ENCODE measurements at places on chromosomes 2 and 18.

GRCh38 chr2:15624903-15625302 is 33.2 kb downstream of the DDX1 start:
- DNase-seq, result no peak

DNA sequence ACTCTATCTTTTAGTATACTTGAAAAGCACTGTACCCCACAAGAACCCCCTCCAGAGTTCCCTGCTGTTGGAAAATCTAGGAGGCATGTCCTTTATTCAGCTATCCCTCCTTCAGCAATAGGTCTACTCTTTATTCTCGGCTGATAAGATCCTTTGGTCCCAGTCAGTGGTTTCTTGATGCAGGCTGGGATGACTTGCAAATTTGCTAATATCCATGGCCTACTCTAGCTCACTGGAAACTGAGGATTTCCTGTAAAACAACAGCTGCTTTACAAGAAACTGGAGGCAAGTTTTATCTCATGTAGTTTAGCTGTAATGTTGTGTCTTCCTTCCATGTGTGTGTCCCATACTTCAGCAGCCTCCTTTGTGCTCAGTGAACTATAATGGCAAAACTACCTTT is 183.9 kb upstream of the SCN7A start:
- no peak for DNase-seq

DNA sequence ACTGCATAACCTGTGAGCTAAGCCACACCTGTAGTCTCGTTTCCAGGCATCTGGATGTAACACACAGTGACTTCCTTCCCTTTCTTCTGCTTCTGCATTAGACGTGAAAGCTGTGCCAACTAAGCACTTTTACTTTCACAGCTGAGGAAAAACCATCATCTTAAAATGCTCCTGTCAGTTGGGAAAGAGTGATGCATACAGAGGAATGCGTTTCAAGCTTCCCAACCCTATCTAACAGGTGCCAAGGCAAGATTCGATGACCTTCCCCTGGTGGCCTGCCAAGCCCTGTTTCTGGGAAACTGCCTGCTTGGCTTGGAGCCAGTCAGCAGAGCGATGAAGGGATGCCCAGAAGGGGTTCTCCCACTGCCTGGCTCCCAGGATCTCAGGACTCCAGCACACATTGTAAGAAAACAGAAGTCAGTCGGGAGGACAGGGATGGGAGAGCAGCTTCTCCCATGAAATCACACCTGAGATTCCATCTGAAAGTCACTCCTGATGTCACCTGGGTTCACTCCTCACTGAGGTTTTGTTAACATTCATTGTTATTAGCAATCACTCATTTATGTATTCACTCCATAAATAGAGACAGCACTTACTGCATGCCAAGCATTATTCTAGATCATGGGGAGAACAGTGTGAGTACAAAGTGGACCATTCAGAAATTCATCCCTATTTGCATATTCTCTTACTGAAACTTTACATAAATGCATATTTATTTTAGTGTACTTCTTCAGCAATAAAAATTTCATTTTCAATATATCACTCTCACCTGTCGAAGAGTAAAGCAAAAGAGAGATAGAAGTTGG is 64.1 kb downstream of the DTNA start:
- DNase-seq, result peak; percentile 43

DNA sequence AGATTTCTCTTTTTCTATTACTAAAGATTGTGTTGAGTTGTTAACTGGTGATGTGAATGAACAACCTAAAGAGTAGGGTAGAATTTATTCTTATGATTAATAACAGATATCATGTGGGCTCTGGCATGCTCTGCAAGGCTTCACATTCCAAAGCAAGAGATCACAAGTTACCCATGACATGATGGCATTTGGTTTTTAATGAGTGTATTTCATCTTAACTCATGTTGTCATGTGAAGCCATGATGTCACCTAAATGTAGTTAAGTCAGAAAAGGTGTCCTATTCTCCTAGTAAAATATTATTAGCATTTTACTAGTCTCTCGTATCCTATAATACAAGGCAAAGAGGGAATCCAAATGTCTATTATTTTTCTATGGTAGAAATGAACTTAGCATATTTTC is 678.0 kb downstream of the ARHGAP15 start:
- no peak for DNase-seq

DNA sequence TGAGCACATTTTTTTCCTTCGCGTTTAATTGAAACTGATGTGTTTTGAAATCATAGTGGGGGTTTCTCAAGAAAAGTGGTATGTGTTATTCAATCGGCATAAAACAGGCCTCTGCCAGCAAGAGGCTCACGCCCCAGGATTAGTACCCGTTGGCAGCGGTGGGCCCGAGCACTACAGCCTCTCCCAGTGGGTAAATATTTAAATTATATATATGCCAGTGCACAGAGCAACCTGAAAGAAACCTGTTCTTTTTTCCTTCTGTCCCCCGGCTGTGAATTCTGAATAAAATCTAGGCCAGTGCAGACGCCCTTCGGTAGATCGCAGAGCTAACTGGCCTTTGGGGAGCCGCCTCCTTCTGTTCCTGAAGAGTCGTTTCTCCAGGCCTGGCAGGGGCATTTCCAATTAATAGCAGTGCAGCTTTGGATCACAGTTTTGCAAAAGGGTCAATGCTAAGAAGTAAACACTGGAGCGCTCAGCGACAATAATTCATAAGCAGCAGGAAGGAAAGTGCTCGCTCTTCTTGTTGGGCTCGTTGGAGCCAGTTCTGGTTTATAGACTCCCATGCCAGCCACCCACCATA is 202.8 kb upstream of the SALL3 start:
- DNase-seq, result no peak

GRCh38 chr2:158488442-158489216 is 31.9 kb downstream of the PKP4 start:
- no peak for DNase-seq

GRCh38 chr2:119517433-119517832 is 6.8 kb downstream of the SCTR start:
- peak; percentile 27 for DNase-seq

- no peak for DNase-seq
Observed at GRCh38 chr2:138015494-138015893, 51.2 kb downstream of the HNMT start.

DNA sequence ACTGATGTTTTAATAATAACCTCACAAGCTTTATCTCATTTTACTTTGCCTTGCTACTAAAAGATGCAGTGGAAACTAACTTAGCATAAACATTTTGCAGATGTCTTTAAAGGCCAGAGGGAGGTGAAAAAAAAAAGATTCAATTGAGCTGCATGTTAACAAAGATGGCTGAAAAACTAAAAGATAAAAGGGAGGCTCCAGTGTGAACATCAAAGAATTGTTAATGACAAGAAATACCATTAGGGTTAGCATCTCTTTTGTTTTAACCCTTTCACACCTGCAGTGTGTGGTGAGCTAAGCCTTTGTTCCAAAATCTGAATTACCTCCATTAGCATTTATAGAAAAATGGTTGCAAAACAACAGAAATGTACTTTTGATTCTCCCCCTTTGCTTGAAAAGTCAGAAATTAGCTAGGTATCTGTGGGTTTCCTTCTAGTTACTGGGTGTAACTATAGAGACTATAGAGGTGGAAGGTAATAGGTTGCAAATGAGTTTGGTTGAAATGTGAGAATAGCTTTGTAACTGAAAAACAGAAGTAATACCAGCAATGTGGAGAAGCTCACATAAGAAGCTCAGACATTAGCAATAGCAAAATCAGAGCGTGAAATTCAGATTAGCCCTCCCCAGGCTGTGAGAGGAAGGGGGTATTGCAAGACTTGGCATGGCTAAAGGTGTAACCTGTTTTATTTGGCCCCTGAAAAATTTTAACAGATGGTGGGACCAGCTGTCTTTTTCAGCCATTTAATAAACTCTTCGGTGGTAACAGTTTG is 34.8 kb upstream of the SP5 start:
- DNase-seq, result no peak

DNA sequence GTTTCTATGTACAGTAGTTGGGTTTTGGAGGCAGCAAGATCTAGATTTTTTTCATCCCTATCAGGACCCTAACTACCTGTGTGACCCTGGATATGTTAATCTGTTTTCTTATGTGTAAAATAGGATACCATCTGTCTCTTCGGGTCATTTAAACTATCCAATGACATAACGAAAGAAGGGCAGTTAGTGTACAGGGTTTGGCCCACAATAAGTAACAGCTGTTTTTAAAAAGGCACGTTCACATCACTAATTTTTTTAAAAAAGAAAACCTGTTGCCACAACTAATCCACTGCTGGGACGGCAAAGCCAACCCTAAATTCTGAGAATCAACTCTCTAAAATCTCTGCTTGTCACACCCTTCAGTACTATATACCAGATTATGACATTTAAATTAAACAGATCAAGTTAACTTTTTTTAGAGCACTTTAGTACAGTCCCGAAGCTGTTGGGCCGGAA is 869 bp downstream of the USP40 start:
- DNase-seq, result no peak

- no peak for DNase-seq
Observed at GRCh38 chr2:233795735-233796171, 17.6 kb downstream of the MROH2A start.

DNA sequence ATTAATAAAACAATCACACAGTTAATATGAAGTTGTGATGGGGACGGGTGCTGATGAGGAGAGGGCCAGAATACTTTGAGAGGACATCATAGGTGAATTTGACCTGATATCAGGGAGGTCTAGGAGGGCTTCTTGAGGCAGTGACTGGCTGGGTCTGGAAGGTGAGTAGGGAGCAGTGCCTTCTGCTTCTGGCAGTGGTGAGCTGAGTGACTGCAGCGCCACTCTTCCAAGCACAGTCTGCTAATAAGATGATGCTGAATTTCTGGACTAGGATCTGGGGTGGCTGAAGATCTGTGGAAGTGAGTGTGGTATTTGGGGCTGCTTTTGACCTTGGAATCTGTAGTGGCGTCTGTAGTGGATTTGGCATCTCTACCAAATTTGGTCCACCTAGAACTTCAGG is 5.5 kb downstream of the DGKD start:
- no peak for DNase-seq

- peak; percentile 32 for DNase-seq
Observed at GRCh38 chr18:74331404-74331803, 15.8 kb downstream of the C18orf63 start.

GRCh38 chr2:46879511-46879910 is 36.1 kb downstream of the MCFD2 start:
- DNase-seq, result no peak

- no peak for DNase-seq
Observed at GRCh38 chr18:470661-471501, 29.6 kb downstream of the COLEC12 start.

- DNase-seq, result no peak
Observed at GRCh38 chr2:239189711-239190131, 211.1 kb downstream of the HDAC4 start.

DNA sequence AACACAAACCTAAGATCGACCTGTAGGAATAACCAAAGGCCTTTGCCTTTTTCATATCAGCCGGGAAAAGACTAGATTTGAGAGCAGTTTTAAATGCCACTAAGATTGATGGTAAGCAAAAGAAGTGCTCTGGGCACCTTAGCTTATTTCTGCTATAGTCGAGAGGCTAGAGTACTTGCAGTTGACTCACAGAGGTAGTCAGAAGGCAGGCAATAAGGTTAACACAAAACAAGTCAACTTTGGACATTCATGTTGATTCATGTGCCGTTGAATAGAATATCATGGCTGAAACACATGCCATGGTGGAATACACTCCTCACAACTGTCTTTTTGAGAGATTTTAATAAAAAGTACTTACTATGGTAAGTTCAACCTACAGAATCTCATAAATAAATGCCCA is 507.6 kb downstream of the ZEB2 start:
- peak; percentile 30 for DNase-seq

DNA sequence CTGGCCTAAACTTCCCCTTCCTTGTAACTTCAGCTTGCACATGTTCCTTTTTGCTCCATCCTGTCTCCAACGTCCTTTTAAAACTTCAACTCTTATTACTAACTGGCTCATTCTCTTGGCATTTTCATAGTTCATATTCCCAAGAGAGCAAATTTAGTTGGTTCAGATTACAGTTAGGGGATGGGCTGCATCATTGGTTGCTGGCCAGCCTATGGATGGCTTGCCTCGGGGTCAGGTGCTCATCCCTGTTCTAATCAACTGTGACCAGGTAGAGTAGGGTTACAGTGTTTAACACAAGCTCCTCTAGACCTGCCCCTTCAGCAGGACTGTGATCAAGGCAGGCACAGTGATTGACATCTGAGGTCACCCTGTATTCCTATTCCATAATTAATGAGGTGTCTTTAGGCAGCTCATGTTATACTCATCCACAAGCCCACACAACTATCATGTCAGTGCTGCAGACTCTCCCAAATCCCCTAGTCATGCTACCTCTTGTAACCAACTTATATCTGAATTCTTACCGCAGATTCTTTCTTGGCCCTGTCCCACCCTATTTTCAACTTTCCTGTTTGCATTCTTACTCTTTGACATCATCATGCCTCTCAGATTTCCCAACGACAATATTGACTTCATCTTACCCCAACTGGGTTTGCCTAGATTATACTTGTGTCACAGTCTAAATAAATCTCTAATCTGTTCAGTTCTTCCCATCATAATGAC is 293.3 kb downstream of the MTX2 start:
- peak; percentile 52 for DNase-seq

DNA sequence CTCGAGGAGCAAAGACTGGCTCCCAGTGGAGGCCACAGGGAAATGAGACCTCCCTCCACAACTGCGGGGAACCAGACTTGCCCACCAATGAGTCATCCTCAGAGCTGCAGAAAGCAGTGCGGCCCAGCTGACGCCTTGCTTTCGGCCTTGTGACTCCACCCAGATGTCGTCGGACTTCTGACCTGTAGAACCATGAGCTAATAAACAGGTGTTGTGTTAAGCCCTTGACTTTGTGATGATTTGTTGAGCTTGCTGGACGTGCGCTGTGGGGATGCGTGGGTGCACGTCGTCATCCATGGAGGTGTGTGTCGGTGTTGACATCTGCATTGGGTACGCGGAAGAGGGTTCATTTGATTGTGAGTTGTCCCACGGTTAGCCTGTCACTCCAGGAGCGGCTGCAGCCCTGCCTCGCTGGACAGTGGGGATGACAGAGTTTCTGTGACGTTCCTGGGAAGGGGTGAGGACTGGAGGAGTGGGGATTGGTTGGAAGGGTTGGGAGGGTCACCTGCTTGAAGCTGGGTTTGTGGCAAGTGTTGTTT is 154.1 kb downstream of the SH3BP4 start:
- no peak for DNase-seq

DNA sequence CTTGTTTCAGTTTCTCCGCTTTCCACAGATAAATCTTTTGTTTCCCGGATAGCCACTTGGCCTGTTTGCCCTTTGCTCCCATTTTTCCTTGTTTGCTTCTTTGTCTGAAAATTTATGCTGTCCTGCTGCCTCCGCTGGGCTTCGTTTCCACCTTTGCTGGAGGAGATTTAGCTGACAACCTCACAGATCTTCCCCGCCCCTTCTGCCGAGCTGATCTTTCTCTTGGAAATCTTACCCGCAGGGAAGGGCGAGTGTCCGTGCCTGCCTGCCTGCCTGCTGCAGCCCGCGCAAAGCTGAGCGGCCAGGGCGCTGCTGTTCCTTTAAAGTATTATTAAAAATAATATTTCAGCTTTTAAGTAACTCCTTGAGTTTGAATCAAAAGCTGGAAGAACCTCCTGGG is 1.4 kb upstream of the XRCC5 start:
- peak; percentile 51 for DNase-seq

DNA sequence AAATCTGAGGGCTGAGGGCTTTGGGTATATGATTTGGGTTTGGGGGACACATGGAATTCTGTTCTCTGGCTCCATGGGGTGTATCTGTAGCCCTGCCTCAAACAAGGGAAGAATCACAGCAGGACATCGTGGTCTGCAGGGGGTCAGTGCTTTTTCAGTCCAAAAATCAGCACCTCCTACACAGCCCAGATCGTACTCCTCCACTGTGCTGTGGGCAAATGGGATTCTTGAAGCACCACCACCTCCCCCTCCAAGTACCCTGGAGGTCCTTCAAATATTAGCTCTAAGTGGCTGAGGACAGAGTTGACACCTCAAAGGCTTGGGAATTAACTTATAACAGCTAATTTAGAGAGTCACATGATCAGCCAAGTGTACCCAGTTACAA is 41.5 kb downstream of the EPHA4 start:
- no peak for DNase-seq

Measured in mammary epithelial cell (primary cell).